ENCODE measurements at places on chromosomes 1 and 21.

DNA sequence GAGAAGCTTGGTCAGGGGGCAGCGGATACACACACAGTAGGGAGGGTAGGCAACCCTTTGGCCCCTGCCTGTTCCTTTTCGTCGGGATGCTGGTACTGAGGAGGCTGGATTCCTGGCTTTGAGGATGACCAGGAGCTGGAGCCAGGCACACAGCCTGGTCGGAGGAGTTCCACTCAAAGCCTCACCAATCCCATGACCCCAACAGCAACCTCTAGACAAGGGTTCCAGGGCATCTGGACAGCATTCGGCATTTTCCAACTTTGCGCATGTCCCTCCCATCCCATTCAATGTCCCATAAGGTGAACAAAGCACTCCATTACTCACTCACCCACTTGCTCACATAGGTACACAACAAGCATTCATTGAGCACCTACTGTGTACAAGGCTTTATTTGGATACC, 42.6 kb upstream of the HMGB4 start:
- no peak for DNase-seq

DNA sequence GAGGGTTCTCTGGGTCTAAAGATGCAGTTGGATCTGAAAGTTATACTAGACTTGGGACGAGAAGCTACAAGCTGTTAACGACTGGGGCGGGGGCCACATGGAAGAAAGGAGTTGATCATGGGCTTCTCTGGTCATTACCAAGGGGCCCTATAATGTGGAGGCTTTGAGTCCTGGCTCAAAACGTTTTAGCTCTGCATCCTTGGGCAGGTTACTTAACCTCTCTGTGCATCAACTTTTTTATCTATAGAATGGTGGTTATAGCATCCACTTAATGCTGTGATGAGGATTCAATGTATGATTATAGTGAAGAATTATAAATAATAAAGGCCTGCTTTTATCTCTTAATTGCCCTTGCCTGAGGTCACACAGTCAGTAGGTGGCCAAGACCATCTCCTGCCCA, 53.1 kb downstream of the UBIAD1 start:
- DNase-seq = no peak

GRCh38 chr1:151775894-151776664, 12.8 kb upstream of the MRPL9 start:
- no peak for DNase-seq

- DNase-seq = no peak
These were observed 115.2 kb downstream of the LRRC40 start for GRCh38 chr1:70090141-70090540.

DNA sequence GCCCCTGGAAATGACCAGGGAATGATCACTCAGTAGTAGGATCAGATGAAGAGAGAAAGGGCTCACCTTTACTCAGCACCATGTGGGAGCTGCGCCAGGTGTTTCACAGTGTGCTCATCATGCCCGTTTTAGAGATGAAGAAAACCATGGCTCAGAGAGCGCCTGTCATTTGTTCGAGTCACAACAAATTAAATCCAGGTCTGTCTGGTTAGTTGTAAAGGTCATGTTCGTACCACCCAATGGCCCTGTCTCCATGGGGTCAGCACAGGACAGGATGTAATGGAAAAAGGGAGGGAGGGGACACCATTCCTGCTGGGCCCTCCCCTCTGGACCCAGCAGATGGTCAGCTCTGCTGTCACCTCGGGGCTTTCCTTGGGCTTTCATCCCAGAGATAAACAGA, 15.2 kb downstream of the KIRREL1 start:
- DNase-seq = peak; percentile 40

DNA sequence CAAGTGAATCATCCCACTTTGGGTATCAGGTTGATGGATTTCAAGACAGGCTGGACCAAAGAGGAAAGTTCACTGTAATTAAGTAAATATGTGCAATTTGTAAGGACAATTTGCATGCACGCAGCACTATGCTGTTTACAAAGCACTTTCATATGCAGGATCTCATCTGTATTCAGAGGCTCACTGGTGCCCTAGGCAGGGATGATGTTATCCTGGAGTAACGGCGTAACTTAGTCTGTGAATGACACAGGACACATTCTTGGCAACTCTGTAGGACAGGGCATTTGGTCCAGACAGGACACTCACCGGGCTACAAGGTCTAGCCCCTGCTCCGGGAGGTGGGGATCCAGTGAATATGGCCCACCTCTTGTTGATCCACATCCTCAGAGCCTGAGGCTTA, 365.4 kb upstream of the DUSP10 start:
- no peak for DNase-seq

DNA sequence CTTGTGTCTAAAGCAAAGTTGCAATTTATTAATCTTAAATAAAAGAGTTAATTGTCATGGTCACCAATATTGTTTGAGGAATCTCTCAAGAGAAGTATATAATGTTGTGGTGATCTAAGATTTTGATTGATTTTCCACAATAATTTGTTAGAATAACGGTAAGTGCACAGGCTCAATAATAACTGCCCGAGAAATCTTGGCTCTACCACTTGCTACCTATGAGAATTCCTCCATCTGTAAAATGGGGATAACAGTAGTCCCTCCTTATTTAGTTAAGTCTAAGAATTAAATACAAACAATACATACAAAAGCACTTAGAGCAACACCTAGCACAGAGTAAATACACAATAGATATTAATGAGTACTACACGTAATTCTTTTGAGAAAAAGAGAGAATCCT, 18.8 kb downstream of the SCAF4 start:
- no peak for DNase-seq

GRCh38 chr1:46512135-46512791, 22.6 kb downstream of the DMBX1 start:
- DNase-seq = no peak

GRCh38 chr1:229993060-229993459, 74.0 kb upstream of the GALNT2 start:
- DNase-seq = no peak

GRCh38 chr1:90274376-90274775, 279.5 kb downstream of the ZNF326 start:
- DNase-seq = no peak

DNA sequence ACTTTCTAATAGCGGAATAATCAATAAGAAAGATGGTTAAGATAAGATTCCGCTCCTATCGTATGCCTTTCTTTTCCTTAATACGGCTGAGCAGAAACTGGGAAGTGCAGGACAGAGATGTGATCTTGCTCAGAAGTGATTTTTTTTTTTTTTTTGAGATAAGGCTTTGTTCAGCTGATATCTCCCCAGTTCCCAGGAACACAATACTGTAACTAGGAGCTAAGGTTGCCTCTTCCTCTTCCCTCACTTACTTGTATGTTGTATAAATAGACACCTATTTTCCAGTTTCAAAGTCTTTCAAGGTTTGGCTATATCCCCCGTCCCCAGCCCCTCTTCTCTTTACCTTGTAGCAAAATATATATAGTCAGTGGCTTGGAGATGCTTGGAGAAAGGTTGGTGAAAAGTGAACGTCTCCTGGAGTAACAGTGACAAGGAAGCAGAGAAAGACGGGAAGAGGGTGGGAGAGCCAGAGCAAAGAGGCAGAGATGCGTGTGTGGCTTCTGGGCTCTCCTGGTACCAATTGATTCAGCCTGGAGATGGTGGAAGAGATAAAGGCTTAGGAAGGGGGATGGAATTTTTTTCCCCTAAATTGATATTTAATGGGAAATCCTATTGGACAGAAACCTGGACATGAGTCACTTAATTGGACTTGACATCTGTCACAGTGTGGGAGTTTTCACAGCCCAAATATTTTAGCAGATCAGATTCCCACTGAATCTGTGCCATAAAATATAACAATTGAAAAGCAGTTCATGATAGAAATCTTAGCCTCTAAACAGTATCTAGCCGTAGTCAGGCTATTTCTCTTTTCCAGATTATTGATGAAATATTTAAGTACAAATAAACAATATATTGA, at the start of gene NHLH2:
Gene NHLH2, minus strand, starts transcription at position 522 of the 856 bp plus-strand sequence. CDS start 2,754 bp downstream, outside the sequence.
- no peak for DNase-seq

DNA sequence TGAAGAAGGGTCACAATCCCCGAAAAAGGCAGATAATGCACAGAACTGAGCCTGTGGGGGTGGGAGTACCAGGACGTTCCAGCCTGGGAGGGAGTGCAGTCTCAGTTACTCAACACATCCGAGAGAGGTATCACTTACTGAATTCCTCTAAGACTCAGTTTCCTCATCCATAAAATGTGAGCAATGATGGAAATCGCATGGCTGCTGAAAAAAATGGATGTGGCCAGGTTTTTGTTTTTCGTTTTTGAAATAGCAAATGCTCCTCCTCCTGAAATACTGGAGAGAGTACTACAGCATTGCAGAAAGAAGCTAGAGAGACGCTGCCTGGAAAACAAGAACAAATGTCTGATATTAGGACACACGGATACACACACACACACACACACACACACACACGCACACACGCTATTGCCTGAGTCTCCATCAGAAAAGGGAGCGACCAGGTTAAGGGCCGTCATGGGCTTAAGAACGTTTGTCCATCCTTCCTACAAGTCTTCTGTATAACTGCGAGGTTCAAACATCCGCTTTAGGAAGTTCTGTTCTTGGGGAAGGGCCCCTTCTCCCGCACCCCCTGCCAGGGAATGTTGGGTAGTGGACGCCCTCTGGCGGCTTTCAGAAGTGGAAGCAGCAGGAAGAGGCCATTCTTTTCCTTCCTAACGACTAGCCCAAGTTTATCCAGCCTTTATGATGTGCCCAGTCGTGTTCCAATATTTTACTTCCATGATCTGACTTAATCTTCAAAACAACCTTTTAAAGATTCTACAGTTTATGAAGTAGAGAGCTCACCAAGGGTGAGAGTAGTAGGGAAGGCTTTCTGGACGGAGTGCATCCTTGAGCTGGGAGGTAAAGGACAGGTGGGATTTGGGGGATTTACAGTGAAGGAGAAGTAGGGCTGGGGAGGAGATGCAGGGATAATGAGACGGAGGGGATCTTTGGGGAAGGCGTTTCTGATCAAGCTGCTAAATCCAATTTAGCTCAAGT, 699 bp upstream of the NES start:
- DNase-seq = peak; percentile 87

- DNase-seq = peak; percentile 11
These were observed 28.5 kb downstream of the NIBAN1 start for GRCh38 chr1:184945678-184946412.

DNA sequence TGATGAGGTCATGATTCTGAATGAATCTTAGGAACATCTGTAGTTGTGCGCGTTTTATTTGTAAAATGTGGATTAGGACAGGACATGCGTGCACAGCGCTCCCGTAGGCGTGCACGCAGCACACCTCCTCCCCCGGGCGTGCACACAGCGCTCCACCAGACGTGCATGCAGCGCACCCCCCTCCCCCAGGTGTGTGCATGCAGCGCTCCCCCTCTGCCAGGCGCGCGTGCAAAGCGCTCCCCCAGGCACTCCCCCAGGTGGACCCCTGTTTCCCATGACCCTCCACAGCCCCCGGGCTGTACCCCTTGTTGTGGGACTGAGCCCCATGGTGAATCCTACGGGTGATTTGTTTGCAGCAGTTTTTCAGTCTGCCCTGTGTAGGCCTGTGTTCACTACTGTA, 61.6 kb downstream of the S100B start:
- no peak for DNase-seq

GRCh38 chr21:31318971-31319370, 25.1 kb downstream of the TIAM1 start:
- no peak for DNase-seq

- DNase-seq = no peak
These were observed 104.1 kb downstream of the CDC42BPA start for GRCh38 chr1:227214207-227214606.

DNA sequence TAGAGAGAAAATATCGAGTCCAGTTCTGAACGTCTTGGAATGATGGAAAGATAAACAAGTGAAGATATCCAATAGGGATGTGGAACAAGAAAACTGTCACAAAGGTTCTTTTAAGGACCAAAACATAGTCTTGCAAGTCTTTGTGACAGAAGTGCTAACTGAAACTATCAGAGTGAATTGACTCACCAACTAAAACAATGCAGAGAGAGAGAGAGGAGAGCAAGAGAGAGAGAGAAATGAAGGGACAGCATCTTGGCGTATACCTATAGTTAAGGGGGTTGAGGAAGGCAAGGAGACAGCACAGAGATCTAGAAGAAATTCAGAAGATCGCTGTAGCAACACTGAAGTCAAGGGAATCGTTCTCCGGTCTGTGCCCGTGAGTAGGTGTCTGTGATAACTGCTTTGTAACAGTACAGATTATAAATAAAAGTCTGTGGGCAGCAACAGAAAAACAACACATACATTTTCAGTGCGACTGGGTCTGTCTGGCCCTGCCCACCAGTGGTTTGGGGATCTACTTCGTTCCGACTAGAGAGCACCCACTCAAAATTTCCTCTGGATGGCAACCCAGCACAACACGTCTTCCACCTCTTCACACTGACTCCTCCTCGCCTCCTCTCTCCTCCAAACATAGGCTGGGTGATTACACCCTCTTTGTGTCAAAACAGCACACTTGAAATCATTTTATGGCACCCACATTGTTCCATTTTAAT, 4.8 kb upstream of the COA6 start:
- DNase-seq = no peak

GRCh38 chr1:109493227-109493626, 667 bp upstream of the CYB561D1 start:
- DNase-seq = no peak

- no peak for DNase-seq
These were observed 68.6 kb downstream of the SPAG17 start for GRCh38 chr1:118116401-118116800.

- peak; percentile 98 for DNase-seq
These were observed 11.7 kb upstream of the HSD11B1 start for GRCh38 chr1:209692745-209693504.

DNA sequence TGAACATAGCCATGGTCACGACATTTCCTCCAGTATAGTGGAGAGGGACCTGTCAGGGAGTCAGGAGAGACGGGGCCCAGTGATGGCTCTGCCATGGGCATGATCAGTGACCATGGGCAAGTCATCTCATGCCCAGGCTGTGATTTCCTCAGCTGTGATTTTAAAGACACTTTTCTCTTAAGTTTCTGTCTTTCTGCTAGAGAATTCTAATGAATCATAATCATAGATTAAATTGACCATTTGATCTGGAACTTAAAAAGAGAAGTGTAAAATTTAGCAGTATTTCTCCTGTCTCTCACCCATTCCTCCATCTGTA, 112.7 kb downstream of the USP25 start:
- no peak for DNase-seq
